ENCODE measurements at places on chromosomes 12 and 14.

- peaks cover 2% of the 10 kb centered on the region for H3K27me3 ChIP-seq
- H3K4me3 ChIP-seq: no peak overlapping the region
- H3K27ac ChIP-seq: no peak overlapping the region
Observed at GRCh38 chr14:36442824-36443241, 77.2 kb downstream of the NKX2-1 start.

GRCh38 chr12:94561943-94562411 is 88.4 kb downstream of the TMCC3 start:
- peaks cover 9% of the 10 kb centered on the region for H3K36me3 ChIP-seq
- DNase-seq: no peak
- peaks cover 7% of the 10 kb centered on the region for H3K27me3 ChIP-seq
- no peak overlapping the region for H3K4me3 ChIP-seq

DNA sequence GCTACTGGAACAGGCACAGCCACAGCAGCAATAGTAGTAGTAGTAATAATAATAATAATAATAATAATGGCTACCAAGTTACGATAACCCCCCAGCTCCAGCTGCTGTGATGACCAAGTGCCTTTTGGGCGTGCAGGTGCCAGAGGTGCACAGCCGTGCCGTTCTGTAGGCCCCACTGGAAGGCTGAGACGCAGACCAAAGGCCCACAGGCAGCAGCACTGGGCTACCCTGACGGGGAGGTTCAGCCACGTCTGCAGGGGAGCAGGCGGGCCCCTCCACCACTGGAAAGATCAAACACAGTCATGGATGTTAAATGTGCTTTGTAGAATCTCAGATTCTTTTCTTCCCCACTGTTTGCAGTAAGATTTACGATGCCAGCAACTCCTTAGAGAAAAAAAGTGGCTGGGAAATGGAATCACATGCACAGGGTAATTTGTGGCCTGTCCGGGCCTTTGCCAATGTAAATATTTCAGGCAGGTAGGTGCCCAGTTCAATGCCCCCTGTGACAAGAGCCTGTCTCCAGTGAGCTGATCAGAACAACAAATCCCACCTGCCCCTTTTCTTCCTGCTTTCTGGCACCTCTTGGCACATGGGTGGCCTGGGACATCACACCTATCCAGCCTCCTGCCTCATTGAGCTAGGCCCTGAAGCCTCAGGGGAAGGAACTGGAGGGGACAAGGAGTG is 32.6 kb downstream of the CCDC85C start:
- no peaks in the 10 kb centered on the region for H3K36me3 ChIP-seq
- H3K27ac ChIP-seq: no peak overlapping the region
- no peaks in the 10 kb centered on the region for H3K4me1 ChIP-seq
- H3K4me3 ChIP-seq: no peak overlapping the region
- no peaks in the 10 kb centered on the region for H3K27me3 ChIP-seq
- no peak for DNase-seq

DNA sequence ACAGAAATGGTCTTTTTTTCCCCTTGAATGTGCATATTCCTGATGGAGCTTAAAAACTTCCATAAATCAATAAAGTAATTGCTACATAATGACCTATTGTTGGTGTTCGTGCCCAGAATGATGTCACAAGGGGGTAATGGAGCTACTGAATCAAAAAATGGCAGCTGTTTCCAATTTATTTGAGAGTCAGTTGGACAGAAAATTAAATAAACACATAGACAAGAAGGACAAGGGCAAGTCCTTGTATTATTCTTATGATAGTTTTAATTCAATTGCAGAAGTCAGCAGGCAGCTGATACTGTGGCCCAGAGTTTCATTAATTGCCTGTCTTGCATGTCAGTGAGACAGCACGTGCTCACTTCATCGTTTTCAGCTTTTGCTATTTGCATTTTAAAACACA is 473.5 kb downstream of the ETNK1 start:
- H3K27ac ChIP-seq: no peak overlapping the region
- no peaks in the 10 kb centered on the region for H3K36me3 ChIP-seq

DNA sequence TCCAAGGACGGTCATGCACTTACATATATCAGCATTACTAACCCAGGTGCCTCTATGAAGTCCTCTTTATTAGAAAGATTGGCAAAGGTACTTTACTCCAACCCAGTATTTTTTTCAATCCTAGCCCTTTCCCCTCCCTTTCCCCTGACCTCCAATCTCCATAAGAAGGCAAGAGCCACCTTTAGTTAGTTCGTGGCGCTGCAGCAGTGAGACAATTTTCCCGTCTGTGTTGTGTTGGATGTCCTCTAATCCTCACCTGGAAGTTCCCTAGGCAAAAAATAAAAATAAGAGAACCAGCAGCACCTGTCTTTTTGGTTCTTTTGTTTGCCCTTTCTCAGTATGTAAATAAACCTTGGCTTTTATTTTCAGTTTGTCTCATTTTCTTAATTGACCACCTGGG is 439.6 kb upstream of the LRFN5 start:
- no peaks in the 10 kb centered on the region for H3K27me3 ChIP-seq
- no peak overlapping the region for H3K4me3 ChIP-seq
- no peak for DNase-seq
- H3K27ac ChIP-seq: no peak overlapping the region
- H3K36me3 ChIP-seq: no peaks in the 10 kb centered on the region

GRCh38 chr12:53770281-53770680 is 18.5 kb upstream of the CISTR start:
- H3K4me3 ChIP-seq: no peak overlapping the region
- H3K36me3 ChIP-seq: no peaks in the 10 kb centered on the region
- H3K27me3 ChIP-seq: peaks cover 5% of the 10 kb centered on the region

DNA sequence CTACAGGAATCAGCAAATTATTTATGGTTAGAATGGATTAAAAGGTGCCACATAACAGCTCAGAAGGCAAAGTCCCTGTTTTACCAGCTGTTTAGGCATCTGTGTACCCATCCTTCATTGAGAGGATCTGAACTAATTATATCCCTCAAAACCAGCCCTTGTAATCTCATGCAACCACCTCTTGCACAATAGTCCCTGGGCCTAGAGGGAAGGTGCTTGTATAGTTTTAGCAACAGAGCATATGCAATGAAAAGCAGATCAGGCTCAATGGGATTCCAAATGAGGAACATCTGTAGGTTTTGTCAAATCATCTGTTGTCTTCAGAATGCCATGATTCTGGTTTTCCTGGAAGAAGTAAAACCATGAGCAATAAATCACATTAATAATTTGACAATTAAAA is 26.0 kb upstream of the GLIPR1L2 start:
- no peaks in the 10 kb centered on the region for H3K36me3 ChIP-seq
- no peak overlapping the region for H3K27ac ChIP-seq
- no peaks in the 10 kb centered on the region for H3K27me3 ChIP-seq
- H3K4me3 ChIP-seq: no peak overlapping the region

- H3K4me3 ChIP-seq: no peak overlapping the region
- H3K27ac ChIP-seq: no peak overlapping the region
- no peaks in the 10 kb centered on the region for H3K36me3 ChIP-seq
- DNase-seq: no peak
- H3K27me3 ChIP-seq: peaks cover 4% of the 10 kb centered on the region
- no peaks in the 10 kb centered on the region for H3K4me1 ChIP-seq
Observed at GRCh38 chr12:20572451-20572850, 122.7 kb upstream of the SLCO1C1 start.

DNA sequence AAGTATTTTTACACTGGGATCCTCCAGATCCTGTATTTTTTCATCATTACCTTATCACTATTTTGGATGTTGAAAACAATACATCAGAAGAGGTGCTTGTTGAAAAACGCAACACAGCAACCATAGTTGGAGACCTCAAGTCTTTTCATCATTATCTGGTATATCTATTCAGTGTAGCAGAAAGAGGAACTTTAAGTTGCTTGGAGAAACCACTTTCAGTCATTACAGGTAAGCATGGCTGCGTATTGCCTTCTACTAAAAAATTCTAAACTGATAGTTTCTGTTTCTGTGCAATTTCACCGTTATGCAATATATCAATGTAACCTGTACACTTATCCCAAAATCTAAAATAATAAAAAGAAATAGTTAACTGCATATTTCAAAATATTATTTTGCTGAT is 32.2 kb upstream of the PTPRQ start:
- no peaks in the 10 kb centered on the region for H3K4me1 ChIP-seq
- H3K27me3 ChIP-seq: no peaks in the 10 kb centered on the region
- no peak overlapping the region for H3K27ac ChIP-seq
- no peaks in the 10 kb centered on the region for H3K36me3 ChIP-seq
- DNase-seq: no peak

GRCh38 chr12:43805149-43805859 is 813 bp downstream of the TWF1 start:
- peaks cover 34% of the 10 kb centered on the region for H3K4me1 ChIP-seq
- H3K4me3 ChIP-seq: peak overlapping the region; percentile 100
- peak; percentile 11 for DNase-seq
- H3K27ac ChIP-seq: peak overlapping the region; percentile 96

DNA sequence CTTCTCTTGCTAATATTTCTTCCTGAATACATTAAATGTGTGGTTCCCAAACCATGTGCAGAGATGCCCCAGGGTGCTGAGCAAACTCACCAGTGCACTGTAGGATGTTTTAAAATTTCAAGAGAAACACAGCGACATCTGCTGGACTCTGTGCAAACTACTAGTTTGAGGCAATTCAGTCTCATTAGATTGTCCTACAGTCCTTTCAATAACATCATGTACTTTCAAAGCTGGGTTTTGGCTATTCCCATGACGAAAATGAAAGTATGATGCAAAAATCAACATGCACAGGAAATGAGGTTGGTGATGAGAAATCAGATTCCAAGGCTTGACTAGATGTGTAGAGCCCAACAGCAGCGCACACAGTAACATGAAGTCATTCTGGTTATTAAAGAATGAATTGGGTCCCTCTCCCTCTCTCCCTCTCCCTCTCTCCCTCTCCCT is 66.3 kb downstream of the CLIP1 start:
- peak; percentile 36 for DNase-seq
- H3K4me1 ChIP-seq: peaks cover 13% of the 10 kb centered on the region
- peak overlapping the region; percentile 81 for H3K27ac ChIP-seq
- H3K36me3 ChIP-seq: peaks cover 15% of the 10 kb centered on the region
- no peak overlapping the region for H3K4me3 ChIP-seq
- H3K27me3 ChIP-seq: peaks cover 4% of the 10 kb centered on the region

GRCh38 chr12:48824112-48824511 is 5.8 kb downstream of the CACNB3 start:
- no peak for DNase-seq
- H3K4me1 ChIP-seq: no peaks in the 10 kb centered on the region
- peaks cover 5% of the 10 kb centered on the region for H3K36me3 ChIP-seq

Data from immature natural killer cell (primary cell).